Spinal cord (tissue), 10 donors: ENCODE measurements at places on chromosomes 5 and 9.

DNA sequence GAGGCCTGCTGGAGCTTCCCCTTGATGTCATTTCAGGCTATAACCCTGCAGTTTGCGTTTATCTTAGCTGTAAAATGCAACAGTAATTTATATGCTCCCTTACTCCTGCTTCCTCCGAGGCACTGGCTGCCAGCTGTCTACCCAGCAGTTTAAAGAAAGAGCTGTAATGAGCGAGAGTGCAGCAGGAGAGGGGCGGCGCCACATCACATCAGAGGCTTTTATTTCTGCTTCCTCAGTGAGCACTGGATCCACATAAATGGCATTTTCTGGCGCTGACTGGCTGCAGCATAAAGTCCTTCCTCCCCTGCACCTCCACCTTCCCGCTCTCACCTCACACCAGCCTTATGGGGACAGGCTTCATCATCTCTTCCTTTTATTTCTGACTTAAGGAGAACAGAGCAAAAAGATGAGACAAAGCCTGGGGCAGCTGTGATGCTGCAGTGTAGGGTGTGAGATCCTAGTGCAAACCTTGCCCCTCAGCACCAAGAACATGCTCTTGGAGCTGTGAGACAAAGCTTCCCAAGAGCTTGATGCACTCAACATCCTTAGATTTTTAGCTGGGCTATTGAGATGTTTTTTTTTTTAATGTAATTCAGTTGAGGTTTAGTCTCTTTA lies 829.6 kb upstream of the ZNF608 start:
- peak; percentile 96 for DNase-seq

GRCh38 chr5:52731274-52732027 lies 56.3 kb upstream of the ITGA1 start:
- DNase-seq, result no peak

DNA sequence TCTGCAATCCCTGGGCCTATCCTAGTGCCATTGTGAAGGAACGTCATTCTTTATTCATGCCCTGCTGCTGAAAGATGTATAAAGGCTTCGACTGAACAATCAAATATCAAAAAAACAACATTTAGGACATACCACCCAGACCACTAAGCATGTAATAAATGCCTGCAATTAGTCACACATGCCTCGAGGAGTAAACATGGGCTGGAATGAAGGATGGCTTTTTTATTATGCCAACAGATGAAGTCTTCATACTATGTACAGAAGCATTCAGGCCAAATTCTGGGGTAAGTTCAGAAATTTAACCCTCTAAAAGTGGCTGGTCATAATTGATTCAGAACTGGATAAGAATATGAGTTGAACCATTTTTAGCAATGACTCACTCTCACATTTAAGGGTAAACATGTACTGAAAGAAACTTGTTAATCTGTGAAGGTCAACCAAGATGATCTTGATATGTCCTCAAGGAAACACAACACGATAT lies 38.1 kb downstream of the FAM240B start:
- DNase-seq, result no peak

DNA sequence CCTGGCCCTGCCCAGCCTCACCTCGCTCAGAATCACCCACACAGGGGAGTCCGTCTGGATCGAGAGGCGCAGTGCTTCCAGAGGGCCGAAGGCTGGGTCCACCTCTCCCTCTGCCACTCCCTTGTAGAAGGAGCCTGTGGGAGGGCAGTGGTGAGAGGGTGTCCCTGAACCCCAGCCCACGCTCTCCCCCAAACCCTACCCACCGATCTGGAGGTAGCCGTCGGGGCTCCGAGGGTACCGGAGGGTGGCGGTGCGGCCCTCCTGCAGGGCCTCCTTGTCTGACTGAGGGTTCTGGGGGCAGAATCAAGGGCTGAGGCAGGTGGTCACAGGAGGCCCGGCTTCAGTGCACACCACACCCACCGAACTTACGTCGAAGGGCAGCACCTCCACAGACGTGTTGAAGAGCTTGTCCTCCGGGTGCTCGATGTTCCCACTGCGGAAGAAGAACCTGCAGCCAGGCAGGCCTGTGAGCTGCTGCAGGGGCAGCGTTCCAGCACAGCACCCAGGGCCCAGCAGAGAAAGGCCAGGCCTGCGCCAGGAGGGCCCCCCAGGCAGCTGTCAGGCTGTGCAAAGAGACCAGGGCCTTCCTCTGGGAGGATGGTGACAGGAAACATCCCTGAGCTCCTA lies 4.5 kb downstream of the LTC4S start:
- DNase-seq, result no peak

- no peak for DNase-seq
Measured at GRCh38 chr9:10274988-10275387, 337.8 kb downstream of the PTPRD start.

DNA sequence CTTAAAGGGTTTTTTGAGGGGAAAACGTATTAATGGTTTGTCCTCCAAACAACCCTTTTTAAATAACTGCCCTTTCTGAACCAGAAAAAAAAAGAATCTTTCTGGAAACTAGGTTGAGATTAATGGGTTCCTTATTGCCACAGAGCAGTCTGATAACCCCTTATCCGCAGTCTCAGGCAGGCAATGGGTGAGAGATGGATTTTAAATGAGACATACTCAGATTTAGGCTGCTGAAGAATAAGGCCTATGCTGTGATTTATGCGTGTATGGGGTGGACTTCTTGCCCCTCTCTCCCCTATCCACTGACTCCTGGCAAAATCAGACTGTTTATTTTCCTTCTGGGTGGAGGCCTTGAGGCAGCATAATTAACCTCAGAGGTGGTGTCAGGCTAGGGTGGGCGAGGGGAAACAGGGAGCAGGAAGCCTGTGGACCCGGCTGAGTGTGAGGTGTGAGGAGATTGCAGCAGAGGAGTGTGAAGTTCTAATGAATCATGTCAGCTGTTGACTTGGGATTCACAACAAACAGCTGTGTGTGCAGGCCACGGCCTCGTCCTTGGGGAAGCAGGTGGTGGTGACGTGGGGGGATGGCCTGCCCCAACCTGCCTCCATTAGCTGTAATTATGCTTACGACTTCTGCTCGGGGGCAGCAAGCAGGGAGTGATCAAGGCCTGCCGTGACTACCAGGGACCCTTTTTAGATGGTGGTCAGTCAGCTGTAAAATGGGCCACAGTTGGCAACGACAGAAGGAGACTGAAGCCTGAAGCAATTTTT lies 196.4 kb downstream of the SEMA6A start:
- DNase-seq, result peak; percentile 45

DNA sequence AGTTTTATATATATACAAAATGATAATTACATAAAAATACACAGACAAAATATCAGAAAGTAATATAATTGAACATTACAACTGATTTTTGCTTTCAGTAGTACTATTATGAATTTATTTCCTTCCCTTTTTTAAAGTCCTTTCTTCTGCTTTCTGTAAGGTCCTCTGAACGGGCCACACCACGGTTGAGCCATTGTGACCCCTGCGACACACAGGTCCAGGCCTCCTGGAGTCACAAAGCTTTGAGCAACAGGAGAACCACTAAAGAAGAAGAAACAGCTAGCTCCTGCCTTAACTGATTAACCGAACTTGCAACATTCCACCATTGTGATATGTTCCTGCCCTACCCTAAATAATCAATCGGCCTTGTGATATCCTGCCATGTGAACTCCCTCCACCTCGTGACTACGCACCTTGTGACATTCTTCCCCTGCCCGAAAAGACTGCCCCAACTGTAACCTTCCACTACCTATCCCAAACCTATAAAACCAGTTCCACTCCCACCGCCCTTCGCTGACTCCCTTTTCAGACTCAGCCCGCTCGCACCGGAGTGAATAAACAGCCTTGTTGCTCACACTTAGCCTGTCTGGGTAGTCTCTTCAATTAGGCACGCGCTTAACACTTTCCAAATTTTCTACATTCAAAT lies 375.0 kb upstream of the RFX3 start:
- no peak for DNase-seq

GRCh38 chr5:5285906-5286305 lies 136.6 kb upstream of the ICE1 start:
- no peak for DNase-seq

DNA sequence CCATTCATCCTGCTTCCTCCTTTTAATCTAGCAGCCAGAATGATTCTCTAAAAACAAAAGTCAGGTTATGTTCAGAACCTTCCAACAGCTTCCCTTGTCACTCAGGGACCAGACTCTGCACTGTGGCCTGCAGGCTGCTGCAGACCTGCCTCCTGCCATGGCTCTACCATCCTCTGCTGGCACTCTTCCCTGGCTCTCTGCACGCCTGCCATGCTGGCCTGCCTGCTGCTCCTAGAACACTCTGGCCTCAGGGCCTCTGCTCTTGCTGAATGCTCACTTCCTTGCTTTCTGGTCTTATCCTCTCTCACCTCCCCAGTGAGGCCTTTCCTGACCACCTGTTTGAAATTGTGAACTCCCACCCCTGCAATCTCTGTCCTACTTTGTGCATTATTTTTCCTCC lies 149.4 kb downstream of the CD180 start:
- peak; percentile 56 for DNase-seq

- DNase-seq, result no peak
Measured at GRCh38 chr5:33891788-33892619, at the start of gene ADAMTS12. Gene ADAMTS12, minus strand, starts transcription at chr5:33891990. Its CDS starts 134 bp downstream, at chr5:33891856.

GRCh38 chr5:1463326-1464095 lies 18.3 kb upstream of the SLC6A3 start:
- DNase-seq, result no peak

DNA sequence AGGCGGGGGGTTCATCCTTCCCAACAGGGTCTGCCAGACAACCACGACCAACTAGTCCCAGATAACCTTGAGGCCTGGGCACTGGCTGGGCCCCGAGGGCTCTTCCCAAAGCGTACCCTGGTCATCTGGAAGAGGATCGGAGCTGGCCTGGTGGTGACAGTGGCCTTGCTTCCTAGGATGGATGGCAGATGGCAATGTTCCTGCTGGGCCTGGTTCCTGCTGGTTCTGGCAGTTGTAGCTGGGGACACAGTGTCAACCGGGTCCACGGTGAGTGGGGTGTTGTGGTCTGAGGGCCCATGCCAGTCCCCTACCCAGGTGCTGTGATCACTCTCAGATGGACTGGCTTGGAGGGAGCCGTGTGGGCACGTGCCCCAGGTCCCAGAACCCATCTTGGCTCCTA lies 2.0 kb downstream of the ADAMTSL2 start:
- DNase-seq, result no peak

GRCh38 chr5:6083311-6083978 lies 294.9 kb downstream of the MED10 start:
- no peak for DNase-seq

GRCh38 chr9:93254806-93255493 lies 71.0 kb downstream of the WNK2 start:
- peak; percentile 40 for DNase-seq

DNA sequence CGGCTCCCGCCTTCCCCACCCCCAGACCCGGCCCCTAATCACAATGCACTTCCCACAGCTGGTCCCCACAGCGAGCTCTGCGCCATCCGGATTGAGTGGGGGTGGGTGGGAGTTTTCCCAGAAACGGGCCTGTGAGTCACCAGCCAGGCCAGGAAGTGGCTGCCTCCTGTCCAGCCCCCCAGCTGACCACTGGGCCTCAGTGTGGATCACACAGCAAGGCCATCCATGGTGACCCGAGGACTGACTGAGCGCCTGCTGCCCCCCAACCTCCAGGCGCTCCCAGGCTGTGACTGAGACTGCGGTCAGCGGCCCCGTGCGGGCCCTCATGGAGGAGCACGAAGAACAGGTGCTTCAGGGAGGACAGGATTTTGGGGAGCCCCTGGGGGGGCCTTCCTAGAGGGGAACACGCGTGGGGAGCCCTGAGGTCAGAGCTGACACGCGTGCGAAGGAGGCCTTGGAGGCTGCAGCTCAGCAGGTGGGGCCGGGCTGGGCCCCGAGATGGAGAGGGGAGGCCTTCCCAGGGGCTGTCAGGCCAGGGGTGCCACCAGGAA lies 48.3 kb upstream of the EGFL7 start:
- no peak for DNase-seq

GRCh38 chr5:121053055-121053985 lies 589.2 kb downstream of the PRR16 start:
- no peak for DNase-seq

GRCh38 chr9:35907711-35908503 lies 1.4 kb upstream of the SPAAR start:
- no peak for DNase-seq

DNA sequence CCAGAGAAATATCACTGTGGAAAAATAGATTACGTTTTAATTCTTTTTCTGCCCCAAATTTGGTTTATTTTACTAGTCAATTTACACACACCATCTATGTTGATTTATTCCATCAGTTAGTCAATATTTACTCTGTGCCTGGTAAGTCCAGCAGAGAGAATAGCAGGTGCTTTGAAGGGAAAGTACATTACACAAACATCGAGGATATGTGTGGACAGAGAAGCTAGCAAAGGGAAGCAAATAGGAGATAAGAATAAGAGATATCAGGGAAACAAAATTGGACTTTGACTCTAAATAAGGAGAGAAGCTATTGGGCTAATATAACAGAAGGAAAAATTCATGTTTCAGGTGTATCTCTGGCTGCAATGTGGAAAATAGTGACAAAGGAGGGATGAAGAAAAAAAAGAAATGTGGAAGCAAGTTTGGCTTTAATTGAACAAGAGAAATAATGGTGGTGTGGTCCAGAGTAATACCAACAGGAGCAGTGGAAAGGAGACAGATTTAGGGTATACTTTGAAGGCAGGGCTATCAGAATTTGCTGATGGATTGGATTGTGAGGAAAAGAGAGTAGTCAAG lies 587.7 kb upstream of the CDH6 start:
- no peak for DNase-seq

- no peak for DNase-seq
Measured at GRCh38 chr9:121770415-121771273, 119.2 kb downstream of the DAB2IP start.

GRCh38 chr9:27864644-27865438 lies 291.6 kb upstream of the C9orf72 start:
- DNase-seq, result peak; percentile 64

- no peak for DNase-seq
Measured at GRCh38 chr5:37045703-37046102, 169.1 kb downstream of the NIPBL start.

GRCh38 chr5:41270423-41271251 lies 57.3 kb upstream of the C6 start:
- peak; percentile 62 for DNase-seq

GRCh38 chr5:135951807-135952206 lies 3.0 kb downstream of the LECT2 start:
- DNase-seq, result no peak

DNA sequence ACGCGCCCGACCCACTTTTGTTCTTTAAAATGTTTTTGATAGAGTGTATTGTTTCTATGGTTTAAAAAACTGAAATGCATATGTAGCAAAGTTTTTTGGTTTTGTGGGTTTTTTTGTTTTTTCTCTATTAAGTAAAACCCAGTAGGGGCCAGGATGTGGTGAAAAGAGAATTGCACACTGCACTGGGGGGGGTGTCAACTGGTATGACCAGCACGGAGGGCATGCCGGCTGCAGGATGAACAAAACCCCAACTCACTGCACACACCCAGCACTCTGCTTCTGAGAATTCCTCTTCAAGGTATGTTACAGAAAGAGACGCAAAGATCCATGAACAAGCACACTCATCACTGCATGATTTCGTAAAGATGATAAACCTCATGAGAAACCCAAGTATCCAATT lies 75.0 kb downstream of the STK10 start:
- no peak for DNase-seq
